ENCODE measurements at places on chromosomes 11 and 22.

DNA sequence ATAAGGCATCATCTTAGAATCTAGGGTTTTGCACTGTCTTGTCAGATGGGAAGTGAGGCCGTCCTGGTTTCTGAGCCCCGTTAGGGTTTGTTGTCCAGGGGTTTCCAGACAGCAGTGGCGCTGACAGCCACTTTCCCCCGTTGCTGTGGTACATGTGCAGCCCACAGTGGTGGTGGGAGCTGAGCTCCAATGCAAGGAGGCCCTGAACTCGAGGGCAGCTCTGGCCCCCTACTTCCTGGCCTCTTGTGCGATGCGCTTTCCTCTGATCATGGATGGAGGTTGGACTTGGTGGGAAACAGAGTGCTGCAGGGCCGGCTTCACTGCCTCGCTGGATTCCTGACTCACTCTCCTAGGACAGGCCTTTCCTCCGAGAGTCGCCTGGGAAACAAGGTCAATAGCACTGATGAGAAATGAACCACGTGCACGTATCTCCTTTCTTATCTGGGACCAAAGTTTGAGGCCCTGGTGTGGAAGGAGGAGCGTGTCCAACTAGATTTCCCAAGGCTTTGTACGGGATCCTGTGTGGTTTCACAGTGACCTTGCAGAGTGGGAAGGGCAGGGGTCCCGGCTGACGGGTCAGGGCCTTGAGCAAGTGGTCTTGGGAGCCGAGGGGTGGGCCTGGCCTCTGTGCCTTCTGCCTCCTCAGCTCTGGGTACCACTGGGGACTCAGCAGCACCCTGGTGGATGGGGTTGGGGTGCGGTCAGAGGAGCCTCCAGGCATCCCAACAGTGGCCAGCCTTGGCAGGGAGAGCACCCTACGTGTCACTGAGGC is 3.7 kb downstream of the PHRF1 start:
- no peak for DNase-seq

DNA sequence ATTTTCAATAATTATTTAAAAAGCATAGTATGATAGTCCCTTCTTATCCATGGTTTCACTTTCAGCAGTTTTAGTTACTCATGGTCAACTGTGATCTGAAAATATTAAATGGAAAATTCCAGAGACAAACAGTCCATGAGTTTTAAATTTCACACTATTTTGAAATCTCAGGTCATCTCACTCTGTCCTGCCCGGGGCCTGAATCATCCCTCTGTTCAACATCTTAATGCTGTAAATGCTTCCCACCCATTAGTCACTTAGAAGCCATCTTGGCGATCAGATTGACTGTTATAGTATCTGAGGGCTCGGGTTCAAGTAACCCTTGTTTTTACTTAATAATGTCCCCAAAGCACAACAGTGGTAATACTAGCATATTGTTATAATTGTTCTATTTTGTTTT is 1509.3 kb downstream of the FAM181B start:
- DNase-seq = no peak

DNA sequence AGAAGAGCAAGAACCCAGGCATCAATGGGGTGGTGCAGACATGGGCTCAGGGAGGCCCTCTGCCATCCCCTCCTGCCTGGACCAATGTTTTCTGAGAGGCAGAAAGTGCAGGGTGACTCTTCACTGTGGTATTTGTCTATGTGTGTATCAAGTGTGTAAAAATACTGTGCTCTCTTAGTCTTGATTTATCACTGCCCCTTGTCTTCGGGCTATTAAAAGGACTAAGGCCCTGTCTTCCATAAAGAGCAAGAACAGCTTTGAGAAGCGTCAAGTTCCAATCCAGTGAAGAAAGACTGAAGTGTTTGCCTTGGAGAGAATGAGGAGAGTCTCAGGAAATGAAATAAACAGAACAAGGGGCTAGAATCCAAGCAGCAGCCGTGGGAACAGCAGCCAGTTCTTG is 14.4 kb downstream of the PRSS23 start:
- DNase-seq = no peak

DNA sequence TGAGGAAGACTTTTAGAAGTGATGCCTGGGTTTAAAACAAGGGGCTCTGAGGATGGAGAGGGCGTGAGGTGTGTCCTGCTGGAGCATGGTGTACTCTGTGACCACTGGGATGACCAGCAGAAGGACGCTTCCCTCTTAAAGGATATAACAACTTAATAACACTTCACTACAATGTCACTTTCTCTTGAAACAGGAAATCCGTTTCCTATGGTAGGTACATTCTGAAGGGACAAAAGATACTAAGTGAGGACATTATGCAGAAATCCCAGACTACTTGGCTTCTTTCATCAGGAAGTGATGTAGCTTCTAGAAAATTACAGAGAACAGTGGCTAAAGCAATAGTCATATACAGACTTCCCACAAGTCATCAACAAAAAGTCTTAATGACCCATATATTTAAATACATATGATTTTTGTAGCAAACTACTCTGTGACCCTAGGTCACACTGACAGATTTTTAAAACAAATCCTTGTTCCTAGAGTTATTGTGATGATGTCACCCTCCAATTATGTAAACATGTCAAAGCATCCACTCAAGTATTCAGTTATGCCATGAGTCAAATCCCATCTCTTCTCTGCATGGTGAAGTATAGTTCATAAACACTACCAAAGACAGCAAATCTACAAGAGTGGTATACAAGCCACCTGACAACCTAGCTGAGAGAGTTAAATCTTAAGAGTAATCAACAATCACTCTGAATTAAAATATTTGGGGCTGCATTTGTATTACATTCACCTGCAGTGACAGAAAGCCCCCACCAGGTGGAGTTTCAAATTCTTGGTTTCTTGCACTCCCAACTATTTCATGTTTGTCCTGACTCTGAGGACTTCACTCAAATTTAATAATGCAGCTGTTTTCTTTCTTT is 32.8 kb downstream of the PITPNB start:
- DNase-seq = peak; percentile 54

- no peak for DNase-seq
Observed at GRCh38 chr11:104089481-104089880, 53.0 kb downstream of the DDI1 start.

DNA sequence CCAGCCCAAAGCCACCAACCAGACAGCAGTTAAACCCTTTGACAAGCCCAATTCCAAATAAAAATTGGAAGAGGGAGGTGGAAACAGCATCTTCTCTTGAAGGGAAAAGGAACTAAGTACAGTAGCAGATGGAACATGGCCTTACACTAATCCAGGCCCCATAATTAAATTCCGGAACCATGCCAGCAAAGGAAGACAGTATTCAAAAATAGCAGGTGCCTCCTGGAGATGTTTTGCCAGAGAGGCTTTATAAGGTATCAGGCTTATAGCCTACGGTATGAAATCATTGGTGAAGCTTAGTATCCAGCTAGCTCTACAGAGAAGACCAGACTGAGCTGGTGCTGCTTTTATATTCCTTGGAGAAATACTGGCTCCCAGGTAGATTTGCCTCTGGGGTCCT is 344.1 kb upstream of the API5 start:
- DNase-seq = no peak

- DNase-seq = no peak
Observed at GRCh38 chr22:39351689-39352214, 2.0 kb downstream of the SYNGR1 start.

DNA sequence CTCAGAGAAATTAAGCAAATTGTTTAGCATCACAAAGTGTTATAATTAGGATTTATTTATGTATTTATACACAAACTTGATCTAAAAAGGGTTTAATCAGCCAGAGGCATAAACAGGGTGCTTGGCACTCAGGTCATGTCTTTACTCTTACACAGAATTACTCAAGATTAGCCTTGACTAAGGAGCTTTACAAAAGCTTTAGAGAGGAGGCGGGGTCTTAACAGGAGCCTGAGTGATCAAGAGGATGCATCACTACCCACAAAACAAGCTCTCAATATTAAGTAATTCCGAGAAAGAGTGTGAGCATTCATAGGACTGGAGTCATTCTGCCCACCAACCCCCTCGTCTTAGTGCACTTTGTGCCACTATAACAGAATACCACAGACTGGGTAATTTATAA is 103.0 kb downstream of the SPATA19 start:
- DNase-seq = no peak

DNA sequence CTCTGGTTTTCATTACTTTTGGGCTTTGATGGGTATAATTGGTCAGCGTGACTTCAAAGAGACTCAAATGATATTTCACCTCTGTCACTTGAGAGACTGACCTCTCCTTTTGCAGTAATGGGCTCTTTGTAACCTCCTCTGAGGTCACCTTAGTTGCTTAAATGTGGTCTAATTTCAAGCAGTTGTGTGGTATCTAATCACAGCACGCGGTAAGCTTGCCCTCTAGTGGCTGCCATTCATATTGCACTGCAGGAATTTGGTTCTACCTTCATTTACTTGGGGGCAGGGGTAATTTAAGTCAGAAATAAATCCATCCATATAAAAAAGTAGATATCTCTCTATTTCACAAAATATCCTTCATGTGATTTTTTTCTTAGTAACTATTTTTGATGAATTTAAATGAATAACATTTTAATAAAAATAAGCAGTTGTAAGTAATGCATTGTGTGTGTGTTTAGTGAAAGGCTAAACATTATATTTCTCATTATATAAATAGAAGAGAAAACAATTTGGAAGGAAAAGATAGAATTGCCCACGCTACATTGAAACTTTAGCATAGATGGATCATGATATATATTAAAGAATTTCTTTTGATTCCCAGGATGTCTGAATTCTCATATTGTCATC is 55.0 kb upstream of the ANO3 start:
- DNase-seq = peak; percentile 34

- no peak for DNase-seq
Observed at GRCh38 chr11:32843544-32843943, 13.8 kb downstream of the PRRG4 start.

DNA sequence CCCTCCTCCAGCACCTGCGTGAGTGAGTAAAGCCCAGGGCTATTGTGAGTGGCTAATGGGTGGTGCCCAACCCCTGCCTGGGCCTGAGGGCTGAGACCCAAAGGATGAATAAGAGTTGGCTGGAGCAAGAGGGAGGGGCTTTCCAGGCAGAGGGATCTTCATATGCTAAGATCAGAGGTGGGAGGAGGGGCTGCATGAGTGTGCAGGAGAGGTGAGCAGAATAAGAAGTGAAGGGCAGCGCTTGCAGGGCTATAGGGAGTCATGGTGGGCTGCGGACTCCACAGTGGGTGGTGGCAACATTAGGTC is 3.9 kb downstream of the EMID1 start:
- DNase-seq = no peak

DNA sequence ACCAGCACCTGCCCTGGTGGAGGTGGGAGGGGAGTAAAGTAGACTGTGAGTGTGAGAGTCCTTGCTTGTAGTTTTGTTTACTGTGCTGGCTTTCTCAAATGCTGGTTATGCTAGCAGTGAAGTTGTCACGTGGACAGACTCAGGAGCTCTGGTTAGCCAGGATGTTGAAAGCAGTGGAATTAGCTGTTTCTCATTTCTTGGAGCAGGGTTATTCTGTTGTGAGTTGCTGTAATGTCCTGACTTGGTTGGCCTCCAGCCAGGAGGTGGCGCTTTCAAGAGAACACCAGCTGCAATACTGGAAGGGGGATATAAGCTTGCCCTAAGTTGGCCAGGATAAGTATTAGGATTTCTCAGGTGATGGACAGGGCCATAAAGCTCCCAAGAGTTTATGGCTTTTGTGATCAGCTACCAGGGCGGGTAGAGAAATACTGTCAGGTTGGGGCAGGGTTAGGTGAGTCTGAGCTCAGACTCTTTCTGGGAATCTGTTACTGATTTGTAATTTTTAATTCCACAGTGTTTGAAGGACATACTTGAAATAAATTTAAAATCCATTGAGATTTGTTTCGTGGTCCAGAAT is 13.7 kb downstream of the CYP2D6 start:
- DNase-seq = no peak

GRCh38 chr11:65660038-65660437 is 2.7 kb downstream of the RELA start:
- no peak for DNase-seq

- no peak for DNase-seq
Observed at GRCh38 chr22:27093422-27093821, 436.0 kb downstream of the MIAT start.

- DNase-seq = no peak
Observed at GRCh38 chr11:100240025-100240539, 447.0 kb upstream of the ARHGAP42 start.

- DNase-seq = no peak
Observed at GRCh38 chr11:5004424-5005274, 10.0 kb downstream of the OR51L1 start.

DNA sequence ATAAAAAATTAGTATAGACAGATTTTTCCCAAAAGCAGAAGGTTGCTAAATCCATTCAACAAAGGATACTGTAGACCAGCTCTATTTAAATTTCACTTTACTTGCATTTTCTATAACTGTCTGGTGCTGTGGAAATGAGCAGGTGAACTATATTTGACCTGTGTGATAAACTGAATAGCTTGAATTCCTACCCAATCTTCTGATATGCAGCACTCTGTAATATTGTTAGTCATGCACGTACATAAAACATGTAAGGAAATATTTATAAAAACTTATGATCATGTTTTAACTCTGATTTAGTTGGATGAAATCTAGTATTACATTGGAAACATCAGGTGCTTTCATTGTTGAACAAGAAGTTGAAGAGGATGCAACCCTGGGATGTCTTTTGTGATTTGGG is 213.6 kb downstream of the DBX1 start:
- DNase-seq = no peak

GRCh38 chr11:110565357-110566336 is 135.9 kb downstream of the FDX1 start:
- peak; percentile 31 for DNase-seq

- peak; percentile 56 for DNase-seq
Observed at GRCh38 chr11:62601122-62601371, 618 bp downstream of the MTA2 start.

DNA sequence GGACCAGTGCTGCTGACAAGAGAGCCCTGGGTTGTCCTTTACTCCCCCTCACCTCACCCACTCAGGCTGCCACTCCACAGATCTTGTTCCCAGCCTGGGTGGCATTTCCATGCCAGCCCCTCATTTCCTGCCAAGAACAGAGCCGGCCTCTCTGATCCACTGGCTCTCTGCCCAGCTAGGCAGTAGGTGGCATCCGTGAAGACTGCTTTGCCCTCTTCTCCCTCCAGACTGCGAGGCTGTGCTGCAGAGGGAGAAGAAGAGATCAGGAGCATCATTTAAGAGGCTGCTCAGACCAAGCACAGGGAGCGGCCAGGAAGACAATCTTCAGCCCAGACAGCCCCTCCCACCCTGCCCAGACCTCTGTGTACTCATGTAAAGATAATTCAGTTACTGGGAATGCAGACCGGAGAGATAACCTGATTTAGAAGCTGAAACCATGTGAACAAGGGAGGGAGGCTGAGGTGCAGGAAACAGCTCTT is 126.9 kb upstream of the NCAM1 start:
- DNase-seq = no peak

- no peak for DNase-seq
Observed at GRCh38 chr11:69321877-69322361, 28.0 kb downstream of the MYEOV start.
